ENCODE measurements at places on chromosomes 3 and 15.
A peak's percentile ranks its signal among the peaks of the same experiment; 100 is the strongest.

DNA sequence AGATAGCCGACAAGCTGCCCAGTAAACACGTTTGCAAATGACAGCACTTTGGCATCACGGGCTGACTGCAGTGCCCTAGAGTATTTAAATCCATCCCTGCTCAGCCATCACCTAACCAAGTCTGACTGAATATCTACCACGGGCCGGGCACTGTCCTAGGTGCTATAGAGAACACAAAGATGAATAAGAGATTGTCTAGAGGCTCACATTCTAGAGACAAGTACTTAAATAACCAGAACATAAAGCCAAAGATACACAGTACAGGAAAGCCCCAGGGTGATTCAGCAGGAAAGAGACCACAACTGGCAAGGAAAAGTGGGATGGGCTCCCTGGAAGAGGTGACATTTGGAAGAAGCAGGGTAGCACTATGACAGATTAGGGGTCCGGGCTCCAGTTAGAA lies 103.5 kb downstream of the MYLK start:
- DNase-seq: no peak

- no peak for DNase-seq
Measured at GRCh38 chr3:34035775-34036174, 237.3 kb downstream of the PDCD6IP start.

DNA sequence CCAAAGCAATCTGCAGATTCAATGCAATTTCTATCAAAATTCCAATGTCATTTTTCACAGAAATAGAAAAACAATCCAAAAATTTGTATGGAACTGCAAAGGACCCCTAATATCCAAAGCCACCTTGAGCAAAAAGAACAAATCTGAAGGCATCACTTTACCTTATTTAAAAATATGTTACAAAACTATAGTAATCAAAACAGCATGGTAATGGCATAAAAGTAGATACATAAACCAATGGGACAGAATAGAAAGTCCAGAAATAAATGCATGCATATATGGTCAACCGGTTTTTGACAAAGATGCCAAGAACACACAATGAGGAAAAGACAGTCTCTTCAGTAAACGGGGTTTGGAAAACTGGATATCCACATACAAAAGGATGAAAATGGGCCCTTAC lies 39.4 kb upstream of the PPARG start:
- no peak for DNase-seq

DNA sequence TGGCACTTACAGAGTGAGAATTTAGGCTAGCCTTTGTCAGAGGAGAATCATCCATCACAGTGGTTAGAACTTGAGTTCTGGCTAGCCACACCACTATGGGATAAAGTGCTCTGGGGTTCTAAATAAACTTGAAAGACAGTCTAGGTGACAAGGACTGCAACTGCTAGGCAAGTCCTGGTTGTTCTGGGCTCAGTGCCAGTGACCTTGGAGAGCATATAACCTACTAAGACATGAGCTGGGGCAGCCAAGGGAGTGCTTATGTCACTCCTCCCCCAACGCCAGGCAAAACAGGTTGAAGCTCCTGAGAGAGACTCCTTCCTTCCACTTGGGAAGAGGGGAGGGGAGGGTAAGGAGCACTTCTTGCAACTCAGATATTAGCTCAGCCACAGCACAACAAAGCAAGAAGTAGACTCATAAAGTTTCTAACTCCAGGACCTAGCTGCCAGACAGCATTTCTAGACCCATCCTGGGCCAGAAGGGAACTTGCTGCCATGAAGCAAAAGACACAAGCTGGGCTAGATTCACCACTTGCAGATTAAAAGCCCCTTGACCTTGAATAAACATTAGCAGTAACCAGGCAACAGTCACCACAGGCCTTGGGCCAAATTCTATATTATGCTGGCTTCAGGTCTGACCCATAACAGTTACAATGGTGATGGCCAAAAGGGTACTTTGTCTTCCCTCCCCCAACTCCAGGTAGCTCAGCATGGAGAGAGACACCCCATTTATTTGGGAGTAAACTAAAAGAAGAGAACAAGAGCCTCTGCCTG lies 963.7 kb downstream of the PLOD2 start:
- peak; percentile 30 for DNase-seq
